Mesenteric fat pad (tissue), 1 donor: ENCODE measurements at places on chromosomes 2 and 18. TPM values are rescaled to one million over a fixed set of nuclear protein-coding genes. Genes with fewer than 3 reads are reported as not detected.

LYPD6 gene
- not detected for total RNA-seq

CDH7 gene
- not detected for total RNA-seq

DNA sequence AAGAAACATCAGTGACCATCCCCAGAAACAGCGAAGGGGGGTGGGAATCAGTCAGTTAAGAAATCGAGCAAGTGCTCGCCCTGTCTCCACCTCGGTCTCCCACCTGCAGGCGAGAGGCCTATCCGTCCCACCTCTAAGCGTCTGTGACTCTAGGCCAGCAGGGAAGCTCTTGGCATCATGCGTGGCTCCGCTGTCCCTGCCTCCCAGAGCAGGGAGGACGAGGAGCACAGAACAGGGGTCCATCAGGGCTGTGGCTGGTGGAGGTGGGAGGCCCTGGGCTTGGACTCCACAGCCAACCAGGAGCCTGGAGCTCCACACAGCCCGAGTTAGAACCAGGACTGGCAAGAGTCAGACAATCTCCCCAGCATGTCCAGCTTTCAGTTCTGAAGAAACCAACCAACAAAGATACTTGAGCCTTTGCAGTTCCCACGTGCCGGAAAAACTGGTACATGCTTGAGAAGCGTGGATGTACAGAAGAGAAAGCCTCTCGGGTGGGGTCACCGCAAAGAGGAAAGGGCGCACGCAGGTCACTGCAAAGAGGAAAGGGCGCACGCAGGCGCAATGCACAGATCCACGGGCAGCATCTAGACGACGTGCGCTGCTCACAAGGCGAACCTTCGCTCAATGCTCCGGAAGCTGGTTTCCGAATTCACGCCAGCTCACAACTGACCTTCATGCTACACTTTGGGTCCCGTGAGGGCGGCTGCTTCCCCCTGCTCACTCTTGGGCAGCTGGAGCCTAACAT, 104.5 kb upstream of the ALKAL2 start:
- DNase-seq = no peak

DNA sequence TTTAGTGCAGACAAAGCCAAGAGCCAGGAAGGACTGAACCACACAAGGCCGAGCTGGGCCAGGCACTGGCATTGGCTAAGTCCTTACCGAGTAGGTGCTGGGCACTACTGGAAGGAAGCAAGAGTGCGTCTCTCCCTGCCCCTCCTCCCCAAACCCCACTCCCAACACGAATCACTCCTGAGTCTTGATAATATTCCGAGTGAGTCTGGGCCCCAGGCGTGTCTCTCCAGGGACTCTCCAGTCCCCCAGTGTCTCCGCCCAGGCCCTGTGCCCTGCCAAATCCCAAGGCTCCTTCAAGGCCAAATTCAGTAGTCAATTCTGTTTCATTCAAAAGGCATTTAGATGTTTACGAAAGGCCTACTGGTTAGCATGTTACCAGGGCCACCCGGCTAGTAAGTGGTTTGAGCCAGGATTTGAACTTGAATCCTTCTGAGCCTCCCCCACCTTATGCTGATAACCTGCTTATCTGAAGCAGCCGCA, 82.8 kb downstream of the GLI2 start:
- no peak for DNase-seq
